ENCODE measurements at places on chromosomes 16 and 17.

DNA sequence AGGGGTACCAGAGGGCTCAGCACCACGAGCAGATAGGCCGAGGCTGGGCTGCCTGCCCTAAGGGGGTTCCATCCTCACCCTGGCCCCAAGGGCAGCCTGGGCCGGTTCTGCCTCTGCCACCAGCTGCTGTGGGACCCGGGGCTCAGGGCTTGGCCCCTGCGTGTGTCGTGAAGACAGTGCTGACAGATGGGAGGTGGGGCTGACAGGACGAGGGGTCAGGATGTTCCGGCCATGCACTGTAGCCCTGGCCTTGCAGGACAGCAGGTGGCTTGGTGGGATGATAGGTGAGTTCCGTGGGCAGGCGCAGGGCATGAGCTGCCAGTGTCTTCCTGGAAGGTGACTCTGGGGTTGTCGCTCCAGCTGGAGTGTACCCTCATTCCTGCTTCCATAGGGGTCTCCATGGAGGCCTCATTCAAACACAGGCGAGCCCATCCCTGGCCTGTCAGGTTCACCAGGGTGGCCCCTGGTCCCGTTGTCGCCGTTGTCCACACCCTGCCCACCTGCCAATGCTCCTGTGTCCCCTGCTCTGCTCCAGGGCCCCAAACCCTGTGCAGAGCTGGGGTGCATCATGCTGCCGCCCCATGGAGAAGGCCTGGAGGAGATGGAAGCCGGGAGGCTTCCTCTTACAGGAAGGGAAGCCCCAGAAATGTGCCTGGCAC lies 57.2 kb downstream of the WDR45B start:
- no peak for DNase-seq

GRCh38 chr16:86343027-86343795 lies 167.1 kb upstream of the FOXF1 start:
- no peak for DNase-seq

DNA sequence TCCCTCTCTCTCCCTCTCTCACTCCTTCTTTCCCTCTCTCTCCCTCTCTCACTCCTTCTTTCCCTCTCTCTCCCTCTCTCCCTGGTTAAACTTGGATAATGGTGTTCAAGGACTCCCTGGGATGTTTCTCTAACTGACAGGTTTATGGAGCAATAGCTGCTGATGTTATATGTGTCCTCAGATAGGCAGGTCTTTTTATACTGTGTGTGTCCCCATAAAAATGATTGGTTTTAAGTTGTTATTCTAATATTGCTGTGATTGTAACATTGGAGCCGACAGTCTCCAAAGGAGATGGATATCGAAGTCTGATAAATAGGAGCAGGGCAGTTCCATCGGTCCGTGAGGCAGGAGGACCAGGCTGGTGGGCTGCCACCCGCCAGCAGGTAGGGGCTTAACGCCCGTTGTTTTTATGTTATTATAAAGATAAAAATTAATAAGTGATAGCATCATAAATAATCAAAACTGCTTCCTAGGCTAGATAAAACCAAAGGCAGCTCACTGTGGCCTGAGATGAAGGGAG lies 38.1 kb upstream of the C16orf82 start:
- DNase-seq, result no peak

DNA sequence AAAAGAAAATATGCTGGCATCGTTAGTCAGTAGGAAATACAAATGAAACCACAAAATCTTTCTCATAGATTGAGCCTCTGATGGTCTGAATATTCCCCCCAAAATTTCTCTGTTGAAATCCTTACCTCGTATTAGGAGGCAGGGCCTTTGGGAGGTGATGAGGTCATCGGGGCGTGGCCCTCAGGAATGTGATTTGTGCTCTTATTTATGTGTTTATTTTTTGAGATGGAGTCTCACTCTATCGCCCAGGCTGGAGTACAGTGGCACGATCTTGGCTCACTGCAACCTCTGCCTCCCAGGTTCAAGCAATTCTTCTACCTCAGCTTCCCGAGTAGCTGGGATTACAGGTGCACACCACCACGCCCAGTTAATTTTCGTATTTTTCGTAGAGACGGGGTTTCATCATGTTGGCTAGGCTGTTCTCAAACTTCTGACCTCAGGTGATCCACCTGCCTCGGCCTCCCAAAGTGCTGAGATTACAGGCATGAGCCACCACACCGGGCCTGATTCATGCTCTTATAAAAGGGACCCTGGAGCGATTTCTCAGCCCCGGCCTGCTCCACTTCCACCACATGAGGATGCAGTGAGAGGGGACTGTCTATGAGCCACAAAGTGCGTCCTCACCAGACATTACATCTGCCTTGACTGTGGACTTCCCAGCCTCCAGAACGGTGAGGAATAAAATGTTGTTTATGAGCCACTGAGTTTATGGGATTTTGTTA lies 53.1 kb downstream of the DNAH17 start:
- DNase-seq, result no peak

DNA sequence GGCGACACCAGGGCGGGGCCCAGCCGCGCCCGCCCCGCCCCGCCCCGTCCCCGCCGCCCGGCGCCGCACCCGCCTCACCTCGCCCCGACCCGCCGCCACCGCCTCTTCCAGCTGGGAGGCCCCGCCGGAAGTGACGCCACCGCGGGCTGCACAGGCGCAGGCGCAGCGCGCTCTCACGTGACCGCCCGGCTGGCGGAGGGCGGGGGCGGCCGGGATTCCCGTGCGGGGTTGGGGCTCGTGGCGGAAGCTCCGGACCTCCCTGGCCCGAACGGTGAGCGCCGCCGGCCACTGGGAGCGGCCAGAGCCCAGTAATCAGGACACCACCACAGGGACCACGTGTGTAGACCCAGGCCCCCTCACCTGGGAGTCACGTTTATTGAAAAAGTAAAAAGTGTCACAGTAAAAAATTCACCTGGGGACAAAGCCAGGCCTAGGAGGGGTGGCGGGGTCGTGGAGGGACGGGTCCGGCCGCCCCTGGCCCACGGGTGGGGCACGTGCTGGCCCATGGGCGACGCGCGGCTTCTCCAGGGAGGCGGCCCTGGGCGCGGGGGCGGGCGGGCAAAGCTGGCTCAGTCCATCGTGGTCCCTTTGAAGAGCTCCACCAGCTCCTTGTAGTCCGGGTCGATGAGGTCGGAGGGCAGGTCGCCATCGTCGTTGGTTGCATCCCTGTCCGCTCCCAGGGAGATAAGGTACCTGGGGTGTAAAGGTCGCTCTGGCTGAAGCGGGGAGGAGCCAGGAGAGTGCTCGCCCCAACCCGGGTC lies at the start of gene MCRIP1:
Gene MCRIP1, minus strand, starts transcription at position 132 of the 761 bp plus-strand sequence. CDS start 8,785 bp downstream, outside the sequence.
- peak; percentile 95 for DNase-seq

DNA sequence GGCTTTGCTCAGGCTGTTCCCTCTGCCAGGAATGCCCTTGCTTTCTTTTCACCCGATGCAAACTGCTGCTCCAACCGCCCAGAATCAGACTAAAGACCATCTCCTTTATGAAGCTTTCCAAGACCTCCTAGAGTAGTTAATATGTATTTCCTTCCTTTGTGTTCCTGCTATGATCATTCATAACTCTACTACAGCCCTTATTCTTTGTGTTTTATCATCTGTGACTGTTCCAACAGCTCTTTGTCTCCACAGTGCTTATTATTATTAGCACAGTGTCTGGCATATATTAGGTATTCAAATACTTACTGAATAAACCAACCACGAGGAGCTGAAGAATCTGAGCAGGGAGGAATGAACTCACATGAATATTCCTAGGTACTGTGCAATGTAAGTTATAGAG lies 7.6 kb downstream of the PSME3IP1 start:
- DNase-seq, result no peak

DNA sequence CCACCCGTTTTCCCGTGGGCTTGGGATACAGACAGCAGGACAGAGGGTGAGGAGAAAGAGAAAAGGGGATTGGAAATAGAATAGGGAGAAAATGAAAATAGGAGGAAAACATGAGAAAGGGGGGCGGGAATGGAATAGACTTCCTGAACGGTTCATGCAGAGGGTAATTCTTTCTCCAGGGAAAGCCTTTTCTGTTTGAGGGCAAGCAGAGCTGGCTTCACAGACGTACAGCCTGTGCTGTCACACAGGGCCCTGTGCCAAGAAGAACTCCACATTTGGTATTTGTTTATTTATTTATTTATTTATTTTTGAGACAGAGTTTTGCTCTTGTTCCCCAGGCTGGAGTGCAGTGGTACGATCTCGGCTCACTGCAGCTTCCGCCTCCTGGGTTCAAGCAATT lies 12.0 kb downstream of the MILR1 start:
- no peak for DNase-seq

- no peak for DNase-seq
These were observed 2.2 kb upstream of the AURKB start for GRCh38 chr17:8212312-8213180.

DNA sequence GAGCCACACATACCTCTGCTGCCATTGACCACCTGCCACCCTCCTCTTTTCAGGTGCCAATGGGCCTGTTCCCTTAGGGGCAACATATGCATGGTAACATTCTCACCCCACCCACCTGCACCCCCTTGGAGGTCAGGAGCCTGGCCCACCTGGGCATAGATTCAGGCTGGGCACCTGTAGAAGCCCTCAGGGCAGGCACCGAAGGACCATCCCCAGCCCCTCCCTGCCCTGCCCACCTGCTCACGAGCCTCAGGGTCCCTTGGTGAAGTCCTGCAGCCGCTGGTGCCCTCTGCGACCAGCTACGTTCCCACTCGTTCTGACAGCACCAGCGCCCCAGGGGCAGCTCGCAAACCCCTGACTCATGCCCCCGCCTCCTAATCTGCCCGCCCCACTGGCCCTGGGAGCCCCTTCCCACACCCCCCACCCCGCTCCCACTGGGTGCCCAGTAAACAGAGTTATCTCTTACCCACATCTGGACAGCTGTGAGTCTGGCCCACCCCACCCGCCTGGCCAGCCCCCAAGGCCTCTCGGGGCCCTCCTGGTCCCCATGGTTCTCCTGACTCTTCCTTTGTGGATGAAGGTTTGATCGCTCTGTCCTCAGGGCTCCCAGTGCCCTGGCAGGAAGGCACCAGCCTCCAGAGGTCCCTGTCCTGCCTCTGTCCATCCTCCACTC lies at the start of gene SLC4A1:
Gene SLC4A1, minus strand, starts transcription at position 318 of the 673 bp plus-strand sequence. CDS start 5,269 bp downstream, outside the sequence.
- DNase-seq, result no peak

- no peak for DNase-seq
These were observed 34.3 kb downstream of the PCTP start for GRCh38 chr17:55785181-55785580.

GRCh38 chr16:2370721-2371120 lies 30.2 kb upstream of the ABCA3 start:
- no peak for DNase-seq

GRCh38 chr16:4679850-4680636 lies 13.3 kb upstream of the NUDT16L1 start:
- DNase-seq, result no peak

DNA sequence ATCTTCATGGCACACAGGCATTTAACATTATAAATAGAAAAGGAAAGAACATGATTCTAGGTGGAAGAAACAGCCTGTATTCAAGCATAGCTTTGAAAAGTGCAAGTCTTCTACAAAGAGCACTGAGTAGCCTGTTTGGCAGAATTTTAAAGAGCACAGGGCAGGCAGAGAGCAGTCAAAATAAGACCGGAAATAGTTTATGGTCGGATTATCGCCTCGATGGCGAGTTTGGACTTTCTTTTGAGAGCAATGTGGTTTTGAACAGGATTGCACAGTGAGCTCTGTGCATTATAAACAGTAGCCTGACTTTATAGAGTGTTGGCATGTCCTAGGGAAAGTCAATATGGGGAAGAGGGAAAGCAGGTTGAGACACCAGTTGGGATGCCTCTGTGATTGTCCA lies 6.2 kb upstream of the TMEM100 start:
- no peak for DNase-seq

DNA sequence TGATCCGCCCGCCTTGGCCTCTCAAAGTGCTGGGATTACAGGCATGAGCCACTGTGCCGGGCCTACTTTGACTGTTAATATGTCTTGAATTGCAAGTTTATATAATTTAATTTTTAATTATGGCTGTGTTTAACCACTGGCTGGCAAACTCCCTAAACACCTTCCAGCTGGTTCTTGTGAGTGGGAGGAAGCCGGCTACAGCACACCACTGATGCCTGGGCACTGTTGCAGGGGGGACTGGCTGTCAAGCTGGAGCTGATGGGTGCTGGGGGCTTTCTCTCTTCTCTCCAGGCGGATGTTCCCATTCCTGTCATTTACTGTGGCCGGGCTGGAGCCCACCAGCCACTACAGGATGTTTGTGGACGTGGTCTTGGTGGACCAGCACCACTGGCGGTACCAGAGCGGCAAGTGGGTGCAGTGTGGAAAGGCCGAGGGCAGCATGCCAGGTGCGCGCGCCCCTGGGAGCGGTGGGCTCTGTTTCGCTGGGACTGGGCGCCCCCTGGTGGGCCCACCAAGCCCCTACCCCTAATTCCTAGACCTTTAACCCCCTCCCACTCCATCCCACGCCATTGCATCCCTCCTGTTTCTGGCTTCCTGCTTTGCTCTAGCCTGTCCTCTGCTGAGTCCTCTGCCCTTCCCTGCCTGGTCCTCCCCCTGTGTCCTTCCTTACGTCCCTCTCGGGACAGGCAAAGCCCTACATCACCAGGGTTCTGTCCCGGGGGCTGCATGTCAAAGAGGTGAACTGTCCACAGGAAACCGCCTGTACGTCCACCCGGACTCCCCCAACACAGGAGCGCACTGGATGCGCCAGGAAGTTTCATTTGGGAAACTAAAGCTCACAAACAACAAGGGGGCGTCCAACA lies 9.5 kb downstream of the TBX21 start:
- DNase-seq, result peak; percentile 53

DNA sequence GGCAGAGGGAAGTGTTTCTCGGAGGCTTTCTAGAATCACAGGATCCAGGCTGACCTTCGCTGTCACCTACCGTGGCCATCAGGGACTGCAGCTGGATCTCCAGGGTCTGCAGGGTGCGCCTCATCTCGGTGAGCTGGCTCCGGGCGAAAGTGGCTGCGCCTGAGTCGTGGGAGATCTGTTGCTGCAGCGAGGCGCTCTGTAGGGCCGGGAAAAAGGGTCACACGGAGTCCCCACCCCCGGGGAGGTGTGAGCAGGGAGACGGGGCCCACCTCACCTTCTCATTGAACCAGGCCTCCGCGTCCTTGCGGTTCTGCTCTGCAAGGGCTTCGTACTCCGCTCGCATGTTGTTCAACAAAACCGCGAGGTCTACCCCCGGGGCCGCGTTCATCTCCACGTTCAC lies 2.9 kb downstream of the KRT28 start:
- no peak for DNase-seq

DNA sequence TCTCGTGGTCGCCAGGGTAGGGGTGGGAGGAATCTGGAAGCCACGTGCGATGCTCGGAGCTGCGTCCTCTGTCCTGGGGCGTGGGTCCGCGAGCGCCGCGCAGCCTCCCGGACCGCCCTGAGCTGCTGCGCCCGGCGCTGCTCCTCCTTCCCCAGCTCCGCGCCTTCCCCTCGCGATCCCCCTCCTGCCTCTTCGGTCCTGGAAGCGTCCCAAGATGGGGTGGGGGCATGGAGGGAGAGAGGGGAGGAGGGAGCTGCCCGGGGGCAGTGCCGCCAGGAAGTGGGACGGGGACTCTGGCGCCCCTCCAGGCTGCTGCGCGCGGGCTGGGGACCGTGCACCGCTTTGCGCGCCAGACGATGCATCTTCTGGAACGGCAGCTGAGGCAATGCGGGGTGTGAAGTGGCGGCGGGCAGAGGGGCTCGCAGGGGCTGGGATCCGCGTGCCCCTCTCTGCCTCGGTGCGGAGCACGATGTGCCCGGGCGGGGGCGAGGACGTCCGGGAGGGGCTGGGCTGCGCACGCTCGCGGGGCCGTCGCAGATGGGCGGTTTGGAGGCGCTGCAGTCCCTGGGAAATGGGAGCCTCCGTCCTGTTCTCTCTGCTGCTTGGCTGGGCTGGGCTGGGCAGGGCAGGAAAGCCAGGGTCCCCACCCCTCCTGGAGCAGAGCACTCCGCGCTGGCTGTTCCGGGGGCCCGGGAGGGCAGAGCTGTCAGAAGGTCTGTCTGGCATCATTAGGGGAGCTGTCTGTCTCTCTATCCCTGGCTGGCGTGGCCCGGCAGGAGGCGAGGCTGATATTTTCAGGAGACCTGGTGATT lies 388.0 kb downstream of the SEC14L1 start:
- peak; percentile 58 for DNase-seq

Measured in activated naive CD4-positive, alpha-beta T cell treated with anti-CD3 and anti-CD28 coated beads for 36 hours (primary cell).